ENCODE measurements at places on chromosomes 5 and 9. TPM values are rescaled to one million over a fixed set of nuclear protein-coding genes. Genes with fewer than 3 reads are reported as not detected.

Gene ST8SIA4
- total RNA-seq = 9.4 TPM

Gene SHOC1
- total RNA-seq = not detected

Gene C5orf52
- not detected for total RNA-seq

Gene IL9
- not detected for total RNA-seq

Gene FBLL1
- total RNA-seq = 0.65 TPM

Gene TUT7
- total RNA-seq = 43.5 TPM

Gene AFAP1L1
- total RNA-seq = 137 TPM

Gene PCDHB16
- 0.63 TPM for total RNA-seq

Gene SH3GL2
- total RNA-seq = 0.06 TPM

Gene POU5F2
- 0.49 TPM for total RNA-seq

Gene ORM1
- not detected for total RNA-seq

Gene CXCL14
- not detected for total RNA-seq

Gene DDX4
- not detected for total RNA-seq

Gene C5orf34
- 3.9 TPM for total RNA-seq

Gene SH3GLB2
- 46.9 TPM for total RNA-seq

Gene ABLIM3
- total RNA-seq = 40.3 TPM

Gene IFNB1
- not detected for total RNA-seq

Gene OSMR
- total RNA-seq = 21.2 TPM

Gene PLAA
- 48.8 TPM for total RNA-seq

Gene MEIKIN
- not detected for total RNA-seq

Gene NACC2
- 20.0 TPM for total RNA-seq

Gene VCAN
- total RNA-seq = 3.6 TPM

Gene CCDC69
- total RNA-seq = 5.1 TPM

Gene TERT
- total RNA-seq = not detected

Gene SGCD
- total RNA-seq = 0.38 TPM

Gene CA9
- total RNA-seq = not detected

Gene WDR5
- total RNA-seq = 23.2 TPM

Gene OMD
- total RNA-seq = not detected

Gene PTGDS
- 0.38 TPM for total RNA-seq

Gene ORM2
- not detected for total RNA-seq

Gene IL5
- total RNA-seq = not detected

Gene PRKACG
- total RNA-seq = not detected

Gene DRD1
- not detected for total RNA-seq

Gene APBA1
- total RNA-seq = 33.0 TPM

Gene PROB1
- total RNA-seq = 5.8 TPM

Gene ARHGEF28
- total RNA-seq = 243 TPM

Gene CDX1
- total RNA-seq = not detected

Gene PSMB7
- total RNA-seq = 243 TPM

Gene ZNF454
- total RNA-seq = 0.69 TPM

Gene PCDHB7
- total RNA-seq = 0.16 TPM

Gene IL3
- total RNA-seq = not detected

Gene SLC24A2
- total RNA-seq = not detected

Gene CLIC3
- not detected for total RNA-seq

Gene EIF4EBP3
- total RNA-seq = 1.6 TPM

Gene INSYN2B
- total RNA-seq = 0.81 TPM

Gene SLC4A9
- under 0.01 TPM for total RNA-seq

Gene ITGA2
- total RNA-seq = 30.0 TPM

Gene EIF4E1B
- not detected for total RNA-seq

Gene FOXD4
- 0.25 TPM for total RNA-seq

Gene OBP2B
- not detected for total RNA-seq

Data from bladder microvascular endothelial cell (primary cell).